ENCODE measurements at places on chromosomes 2 and 18. TPM values are rescaled to one million over a fixed set of nuclear protein-coding genes. Genes with fewer than 3 reads are reported as not detected.

GRCh38 chr2:237361194-237362004 lies 52.6 kb downstream of the COL6A3 start:
- no peak for DNase-seq

GRCh38 chr2:72263043-72263775 lies 115.5 kb upstream of the CYP26B1 start:
- DNase-seq: no peak

GRCh38 chr2:16584084-16584483 lies 81.5 kb downstream of the CYRIA start:
- DNase-seq: no peak

DNA sequence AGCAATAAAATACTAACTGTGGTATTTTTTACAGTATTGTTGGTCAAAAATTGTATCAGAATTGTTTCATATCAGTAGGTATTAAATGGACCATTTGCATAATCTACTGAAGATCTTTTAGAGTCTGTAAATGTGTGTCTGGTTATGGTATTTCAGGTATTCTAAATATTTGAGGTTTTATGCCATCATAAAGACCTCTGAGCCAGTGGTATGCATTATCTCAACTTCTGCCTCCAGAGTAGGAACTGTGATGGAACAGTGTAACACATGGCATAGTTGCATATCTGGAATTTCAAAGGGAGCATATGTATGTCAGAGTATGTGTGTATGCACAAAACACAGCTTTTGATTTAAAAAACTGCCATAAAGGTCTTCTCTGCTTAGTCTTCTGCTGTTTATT lies 15.4 kb downstream of the GREB1L start:
- DNase-seq: no peak

DNA sequence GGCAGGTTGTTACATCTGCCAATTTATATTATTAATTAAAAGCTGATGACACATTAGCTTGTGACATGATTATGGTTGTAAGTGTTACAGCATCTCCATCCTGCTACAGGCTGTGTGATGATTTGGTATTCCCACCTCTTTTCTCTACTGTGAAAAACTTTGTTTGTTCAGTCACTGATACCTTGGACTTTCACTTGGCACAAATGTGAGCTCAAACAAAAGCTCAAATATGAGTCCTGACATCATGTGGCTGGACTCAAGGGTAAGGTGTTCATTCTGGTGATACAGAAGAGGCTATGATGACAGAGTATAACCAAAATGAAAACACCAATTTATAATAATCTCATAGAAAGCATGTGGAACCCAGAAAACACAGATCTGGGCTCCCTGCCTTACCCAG lies 11.4 kb upstream of the IL36A start:
- no peak for DNase-seq

DNA sequence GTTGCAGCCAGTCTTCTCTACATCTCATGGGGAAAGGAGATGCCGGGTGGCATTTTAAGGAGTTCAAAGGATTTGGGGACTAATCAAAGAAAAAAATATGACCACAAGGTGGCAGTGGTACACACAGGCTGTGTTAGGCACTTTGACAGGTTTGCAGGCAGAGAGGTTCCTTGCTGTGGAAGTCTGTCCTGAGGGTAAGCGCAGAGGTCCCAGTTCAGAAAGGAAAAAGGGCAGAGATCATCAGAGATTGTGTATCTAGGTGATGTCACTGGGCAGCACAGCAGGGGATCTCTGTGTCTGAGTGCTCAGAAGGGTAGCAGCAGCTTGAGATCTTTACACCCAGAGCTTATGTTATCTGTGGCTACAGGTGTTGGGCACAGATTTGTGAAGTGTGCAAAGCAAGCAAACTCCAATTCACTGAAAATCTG lies 231.4 kb downstream of the LRRTM1 start:
- DNase-seq: no peak

- no peak for DNase-seq
Measured at GRCh38 chr2:138369856-138370255, 131.7 kb upstream of the SPOPL start.

DNA sequence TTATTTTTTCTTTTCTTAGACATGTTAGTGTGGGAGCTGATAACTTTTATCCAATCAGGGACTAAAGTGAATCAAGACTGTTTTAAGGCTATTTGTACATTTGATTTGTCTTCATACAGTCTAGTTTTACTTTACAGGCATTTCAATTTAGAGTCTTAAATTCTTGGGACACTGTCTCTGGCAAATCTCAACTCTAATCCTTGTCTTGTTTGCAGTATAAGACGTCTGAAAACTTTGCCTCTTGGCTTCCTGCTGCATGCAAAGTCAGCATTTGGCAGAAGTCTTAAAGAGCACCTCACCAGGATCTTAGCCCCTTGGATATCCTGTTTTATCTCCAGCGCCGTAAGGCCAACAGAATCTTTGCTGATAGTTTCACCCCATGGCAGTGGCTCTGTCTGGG lies 30.3 kb downstream of the SPOPL start:
- no peak for DNase-seq

- DNase-seq: no peak
Measured at GRCh38 chr2:109098921-109099273, 30.1 kb upstream of the SH3RF3 start.

Gene LHCGR
- polyA plus RNA-seq: not detected

Gene UGT1A10
- polyA plus RNA-seq: not detected

DNA sequence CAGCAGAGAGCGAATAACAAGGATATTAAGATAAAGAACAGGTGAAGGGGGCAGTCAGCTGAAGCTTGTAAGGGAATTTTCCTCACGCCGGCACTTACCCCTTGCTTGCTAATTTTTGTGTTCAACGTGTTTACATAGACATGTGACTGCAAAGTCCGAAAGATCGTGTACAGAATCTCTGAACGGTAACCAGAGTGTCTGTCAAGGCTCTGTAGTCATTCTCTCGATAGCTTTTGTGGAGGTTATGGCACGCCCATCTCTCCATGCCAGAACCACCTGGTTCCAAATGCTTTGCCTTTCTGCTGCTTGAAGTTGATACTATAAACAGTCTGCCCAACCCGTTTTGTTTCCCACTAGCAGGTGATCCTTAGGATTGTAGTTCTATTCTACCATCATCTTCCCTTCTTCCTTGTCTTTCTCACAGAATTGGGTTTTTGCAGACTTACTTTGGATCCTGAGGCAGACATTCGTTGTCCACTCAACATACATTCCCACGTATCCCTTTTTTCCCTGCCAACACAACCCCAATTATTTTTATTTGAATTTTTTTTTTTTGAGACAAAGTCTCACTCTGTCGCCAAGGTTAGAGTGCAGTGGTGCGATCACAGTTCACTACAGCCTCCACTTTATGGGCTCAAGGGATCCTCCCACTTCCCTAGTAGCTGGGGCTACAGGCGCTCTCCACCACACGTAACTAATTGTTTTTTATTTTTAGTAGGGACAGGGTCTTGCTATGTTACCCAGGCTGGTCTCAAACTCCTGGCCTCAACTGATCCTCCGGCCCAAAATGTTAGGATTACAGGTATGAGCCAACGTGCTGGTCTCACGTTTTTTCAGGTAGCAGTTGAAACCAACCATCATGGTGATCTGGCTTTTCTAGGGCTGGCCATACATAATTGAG lies 1.3 kb upstream of the USP34 start:
- no peak for DNase-seq

Gene ANKRD30B
- not detected for polyA plus RNA-seq

Gene CAPN14
- polyA plus RNA-seq: not detected

DNA sequence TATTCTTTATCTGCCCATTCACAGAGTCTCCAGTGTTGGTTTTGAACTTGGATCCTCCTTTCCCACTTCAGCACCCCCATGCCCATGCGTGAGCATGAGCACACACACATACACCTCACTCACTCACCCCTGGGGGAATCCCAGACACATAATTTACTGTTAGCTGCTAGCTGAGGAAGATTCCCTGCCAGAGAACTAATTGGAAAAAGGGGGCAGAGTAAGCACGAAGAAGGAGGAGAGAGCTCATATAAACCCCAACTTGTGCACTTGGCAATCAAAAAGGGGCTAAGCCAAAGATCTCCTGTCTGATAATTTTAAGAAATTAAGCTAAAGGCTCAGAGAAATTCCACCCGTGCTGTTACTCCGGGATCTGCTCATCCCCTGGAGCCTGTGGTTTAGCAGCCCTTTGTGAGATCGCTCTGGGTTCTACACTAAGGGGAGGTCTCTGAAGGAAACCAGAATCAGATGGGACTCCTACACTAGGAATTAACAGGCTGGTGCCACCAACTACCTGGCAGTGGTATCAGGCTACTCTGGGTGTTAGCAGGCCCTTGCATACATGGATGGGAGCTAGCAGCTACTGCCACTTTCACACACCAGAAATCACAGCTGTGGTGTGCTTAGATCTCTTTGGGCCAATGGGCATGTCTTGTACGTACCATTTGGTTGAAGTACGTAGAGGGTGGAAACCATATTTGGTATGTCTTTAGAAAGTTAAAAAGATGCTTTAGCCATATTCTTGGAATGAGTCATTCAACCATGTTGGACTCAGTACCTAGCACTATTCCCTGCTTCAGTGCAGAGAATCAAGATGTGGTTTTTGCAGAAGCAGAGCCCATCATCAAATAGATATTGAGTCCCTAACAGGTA lies 95.6 kb upstream of the SLC14A2 start:
- DNase-seq: no peak

Gene KCNK3
- polyA plus RNA-seq: 0.78 TPM

GRCh38 chr2:187208199-187208785 lies 239.8 kb downstream of the CALCRL start:
- no peak for DNase-seq

Gene FBLN7
- 2.4 TPM for polyA plus RNA-seq

DNA sequence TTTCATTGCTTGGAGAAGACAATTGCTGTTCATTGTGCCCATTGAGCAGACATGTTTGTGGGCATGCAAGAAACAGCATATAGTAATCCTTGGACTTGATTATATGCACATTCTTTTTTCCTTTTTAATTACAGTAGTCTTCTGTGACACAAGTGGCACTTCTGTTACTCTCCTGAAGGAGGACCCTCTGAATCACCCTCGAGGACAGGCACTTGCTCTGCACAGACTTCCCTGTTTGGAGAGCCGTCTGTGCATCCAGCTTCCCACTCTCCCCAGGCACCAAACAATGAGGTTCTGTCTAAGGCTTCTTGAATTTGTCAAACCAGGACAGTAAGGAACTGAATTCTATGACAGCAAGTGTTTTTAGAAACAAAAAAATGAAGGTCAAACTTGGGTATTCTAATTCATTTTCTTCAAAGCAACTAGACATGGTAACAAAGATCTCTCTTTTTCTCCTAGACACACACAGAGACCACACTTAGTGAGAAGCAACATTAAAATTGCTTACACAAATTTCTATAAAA lies 844.6 kb upstream of the ID2 start:
- no peak for DNase-seq

Gene CFC1
- not detected for polyA plus RNA-seq

Gene RTKN
- 54.4 TPM for polyA plus RNA-seq

Gene SAG
- polyA plus RNA-seq: not detected
